ENCODE measurements at places on chromosomes 7 and 10.
A peak's percentile ranks its signal among the peaks of the same experiment; 100 is the strongest.

DNA sequence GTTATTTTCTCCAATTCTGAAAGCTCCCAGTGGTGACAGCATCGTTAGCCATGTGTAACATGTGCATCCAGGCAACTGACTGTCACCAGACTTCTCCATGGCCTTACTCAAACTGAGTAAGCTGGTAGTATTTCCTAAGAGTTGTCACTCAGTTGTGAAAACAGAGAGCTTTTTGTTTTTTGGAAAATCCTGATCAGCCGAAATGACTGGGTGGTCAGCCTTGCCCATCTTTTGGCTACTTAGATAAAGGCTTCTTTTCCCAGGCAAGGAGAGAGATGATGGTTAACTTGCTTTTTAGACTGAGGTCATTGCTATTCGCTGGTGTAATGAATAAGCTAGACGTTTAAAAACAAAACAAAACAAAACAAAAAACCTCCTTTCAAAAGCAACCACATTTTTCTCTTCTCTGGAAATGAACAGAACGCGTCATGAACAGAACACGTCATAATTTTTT, 159.5 kb upstream of the KLF14 start:
- DNase-seq = no peak

DNA sequence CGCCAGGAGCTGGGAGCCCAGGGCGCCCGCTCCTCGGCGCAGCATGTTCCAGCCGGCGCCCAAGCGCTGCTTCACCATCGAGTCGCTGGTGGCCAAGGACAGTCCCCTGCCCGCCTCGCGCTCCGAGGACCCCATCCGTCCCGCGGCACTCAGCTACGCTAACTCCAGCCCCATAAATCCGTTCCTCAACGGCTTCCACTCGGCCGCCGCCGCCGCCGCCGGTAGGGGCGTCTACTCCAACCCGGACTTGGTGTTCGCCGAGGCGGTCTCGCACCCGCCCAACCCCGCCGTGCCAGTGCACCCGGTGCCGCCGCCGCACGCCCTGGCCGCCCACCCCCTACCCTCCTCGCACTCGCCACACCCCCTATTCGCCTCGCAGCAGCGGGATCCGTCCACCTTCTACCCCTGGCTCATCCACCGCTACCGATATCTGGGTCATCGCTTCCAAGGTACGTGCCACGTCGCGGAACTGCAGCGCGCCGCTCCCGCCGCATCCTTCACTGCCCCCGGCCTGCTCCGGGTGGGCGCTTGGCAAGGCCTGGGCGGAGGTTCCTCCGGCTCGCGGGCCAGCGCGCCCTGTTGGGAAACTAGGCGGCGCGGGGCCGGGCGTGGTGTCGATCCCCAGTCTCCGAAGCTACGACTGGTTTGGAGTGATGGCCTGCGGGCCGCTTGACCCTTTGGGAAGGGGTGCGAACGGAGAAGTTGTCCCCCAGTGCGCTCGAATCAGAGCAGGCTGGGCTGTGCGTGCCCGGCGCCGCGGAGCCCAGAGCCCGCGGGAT, 868 bp downstream of the EMX2 start:
- DNase-seq = peak; percentile 44

DNA sequence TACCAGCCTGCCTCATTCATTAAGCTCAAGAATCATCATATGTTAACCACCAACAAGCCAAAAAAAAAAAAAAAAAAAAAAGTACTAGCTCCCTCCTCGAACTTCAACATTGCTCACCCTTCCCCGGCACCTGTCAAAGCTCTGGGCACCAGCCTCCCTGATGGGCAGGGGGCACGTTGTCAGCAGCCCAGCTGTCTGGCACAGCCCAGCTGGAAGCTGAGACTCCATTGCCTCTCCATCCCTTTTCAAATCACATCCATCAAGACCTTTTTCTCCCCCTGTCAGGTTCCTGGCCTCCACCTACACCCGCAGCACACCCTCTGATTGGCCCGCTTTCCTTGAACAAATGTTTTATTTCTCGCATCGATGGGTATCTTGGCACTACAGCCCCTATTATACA, 913.3 kb upstream of the AUTS2 start:
- DNase-seq = no peak

- no peak for DNase-seq
Observed at GRCh38 chr7:121164247-121164646, 164.6 kb upstream of the WNT16 start.

- no peak for DNase-seq
Observed at GRCh38 chr10:69768386-69768785, 33.3 kb upstream of the COL13A1 start.

- DNase-seq = no peak
Observed at GRCh38 chr7:67552738-67553137, 556.1 kb downstream of the TYW1 start.

- DNase-seq = no peak
Observed at GRCh38 chr10:72801263-72801868, 92.2 kb upstream of the OIT3 start.

DNA sequence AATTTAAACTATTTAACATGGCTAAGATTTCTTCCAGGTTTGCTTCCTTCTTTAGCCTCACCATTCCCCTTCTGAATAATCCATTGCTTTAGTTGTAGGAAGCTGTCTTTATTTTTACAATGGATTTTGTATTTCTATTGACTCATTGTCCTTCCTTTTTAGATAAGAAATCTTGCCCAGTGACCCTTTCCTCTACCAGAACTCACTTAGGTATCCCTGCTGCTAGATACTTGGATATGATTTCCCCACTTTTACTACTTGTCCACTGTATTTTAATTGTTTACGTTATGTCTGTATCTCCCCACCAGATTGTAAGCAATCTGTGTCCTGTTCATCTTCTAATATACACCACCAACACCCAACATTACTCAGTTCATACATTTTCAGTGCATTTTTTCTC, 47.7 kb upstream of the MDFIC start:
- no peak for DNase-seq

DNA sequence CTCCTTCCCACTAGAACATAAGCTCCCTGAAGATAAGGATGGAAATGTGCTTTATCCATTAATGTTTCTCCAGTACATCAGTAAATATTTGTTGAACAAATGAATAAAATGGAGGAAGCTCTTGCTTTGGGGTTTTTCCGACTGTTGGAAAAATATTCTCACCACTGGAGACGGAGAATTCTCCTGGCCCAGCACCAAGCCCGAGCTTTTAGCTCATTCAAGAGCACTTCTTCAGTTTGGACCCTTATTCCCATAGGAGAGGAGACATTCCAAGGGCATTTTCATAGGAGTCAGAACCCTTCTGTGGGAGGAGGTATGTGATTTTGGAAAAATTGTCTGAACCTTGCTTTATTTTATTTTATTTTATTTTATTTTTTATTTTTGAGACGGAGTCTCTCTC, 21.0 kb downstream of the SUFU start:
- no peak for DNase-seq

DNA sequence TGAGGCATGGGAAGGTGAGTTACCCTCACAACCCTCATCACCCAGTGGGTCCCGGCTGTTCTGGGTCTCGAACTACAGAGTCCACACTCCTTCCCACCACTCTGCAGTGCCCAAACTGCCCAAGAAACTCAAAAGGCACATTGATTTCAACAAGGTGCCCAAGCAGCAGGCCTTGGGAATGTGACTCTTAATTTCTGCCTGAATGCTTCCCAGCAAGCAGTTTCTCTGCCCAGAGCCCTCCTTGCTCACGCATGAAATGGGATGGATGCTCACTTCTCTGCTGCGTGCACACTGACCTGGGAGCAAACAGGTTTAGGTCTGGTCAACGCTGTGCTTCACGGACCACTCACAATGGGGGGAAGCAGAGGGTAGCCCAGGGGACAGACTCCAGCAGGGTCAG, 77.9 kb downstream of the GRB10 start:
- DNase-seq = no peak

GRCh38 chr10:78383378-78384048, 349.9 kb downstream of the RPS24 start:
- DNase-seq = no peak

GRCh38 chr10:83199374-83199773, 939.9 kb upstream of the GHITM start:
- no peak for DNase-seq

DNA sequence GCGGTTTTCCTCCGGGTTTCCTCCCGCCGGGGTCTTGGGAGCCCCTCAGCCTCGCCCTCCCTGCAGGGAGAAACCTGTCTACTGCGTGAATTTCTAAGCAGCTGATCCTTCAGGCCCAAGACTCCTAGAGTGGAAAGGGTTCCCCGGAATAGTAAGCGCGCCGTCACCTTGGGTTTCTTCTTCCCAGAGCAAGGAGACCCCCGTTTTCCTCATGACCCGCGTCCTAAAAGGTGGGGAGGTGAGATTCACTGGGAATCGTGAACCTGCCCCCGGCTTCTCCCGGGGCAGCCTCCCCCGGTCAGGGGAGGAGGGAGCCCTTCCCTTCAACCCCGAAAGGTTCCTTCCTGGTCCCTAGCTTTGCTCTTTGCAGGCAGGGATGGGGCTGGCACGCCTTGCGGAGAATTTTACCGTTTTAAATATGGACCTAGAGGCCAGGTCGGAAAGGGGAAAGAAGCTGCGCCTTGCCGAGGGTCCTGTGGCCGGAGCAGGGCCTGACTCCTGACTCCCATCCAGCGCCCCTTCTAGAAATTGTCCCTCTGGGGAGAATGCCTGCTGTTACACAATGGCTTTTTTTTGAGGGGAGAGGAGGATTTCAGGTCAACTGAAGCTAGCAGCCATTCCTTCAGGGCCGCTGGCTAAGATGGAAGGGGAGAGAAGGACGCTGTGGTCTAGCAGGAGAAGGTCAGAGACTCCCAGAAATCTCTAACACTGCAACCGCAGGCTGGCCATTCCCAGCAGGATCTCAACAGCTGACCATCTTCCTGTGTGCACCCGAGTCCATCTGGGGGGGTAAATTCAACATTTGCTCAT, 11.6 kb upstream of the MNX1 start:
- no peak for DNase-seq

DNA sequence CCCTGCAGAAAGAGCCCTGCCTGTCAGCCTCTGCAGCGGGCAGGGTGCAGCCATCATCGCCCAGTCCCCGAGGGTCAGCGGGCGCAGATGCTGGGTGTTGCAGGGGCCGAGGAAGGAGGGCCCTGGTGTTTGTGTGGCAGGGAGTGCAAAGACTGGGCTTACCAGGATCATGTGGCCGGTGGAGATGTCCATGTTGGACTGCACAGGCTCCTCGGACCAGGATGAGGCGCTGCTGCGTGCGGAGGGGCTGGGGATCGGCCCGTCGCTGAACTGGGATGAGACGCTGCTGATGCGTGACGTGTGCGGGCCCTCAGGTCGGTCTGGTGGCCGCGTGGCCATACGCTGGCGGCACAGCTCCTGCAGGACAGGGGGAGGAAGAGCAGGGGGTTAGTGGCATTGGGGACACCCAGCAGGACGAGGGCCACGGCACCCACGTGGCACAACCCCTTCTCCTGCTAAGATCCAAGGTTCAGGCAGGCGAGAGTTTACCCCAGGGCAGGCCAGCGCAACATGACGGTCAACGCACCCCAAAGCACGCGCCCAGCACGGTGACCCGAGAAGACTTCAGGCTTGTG, 319.5 kb downstream of the DNAJB6 start:
- peak; percentile 47 for DNase-seq

GRCh38 chr7:56106108-56107073, at the start of gene CHCHD2:
TSS of gene CHCHD2 (minus strand) at chr7:56106476. CDS start at chr7:56106413, 63 bp downstream.
- peak; percentile 96 for DNase-seq

DNA sequence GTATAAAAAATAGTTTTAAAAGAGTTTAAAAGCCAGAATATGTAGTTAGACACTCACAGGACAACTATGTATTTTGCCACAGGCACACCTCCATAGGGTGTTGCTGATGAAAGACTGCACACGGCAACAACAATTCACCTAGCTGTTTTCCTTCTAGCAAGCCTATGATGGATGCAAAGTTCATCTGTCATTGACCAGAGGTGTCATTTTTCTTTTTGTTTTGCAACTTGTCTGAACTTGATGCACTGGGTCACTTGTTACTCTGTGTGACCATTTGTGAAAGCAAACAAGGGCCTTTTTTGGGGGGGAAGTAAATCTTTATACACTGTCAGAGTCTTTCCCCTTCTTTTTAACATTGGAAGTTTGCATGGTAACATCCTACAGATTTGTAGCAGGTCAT, 258.0 kb upstream of the SEMA3A start:
- no peak for DNase-seq

GRCh38 chr10:16893664-16894063, 76.4 kb upstream of the RSU1 start:
- DNase-seq = no peak

DNA sequence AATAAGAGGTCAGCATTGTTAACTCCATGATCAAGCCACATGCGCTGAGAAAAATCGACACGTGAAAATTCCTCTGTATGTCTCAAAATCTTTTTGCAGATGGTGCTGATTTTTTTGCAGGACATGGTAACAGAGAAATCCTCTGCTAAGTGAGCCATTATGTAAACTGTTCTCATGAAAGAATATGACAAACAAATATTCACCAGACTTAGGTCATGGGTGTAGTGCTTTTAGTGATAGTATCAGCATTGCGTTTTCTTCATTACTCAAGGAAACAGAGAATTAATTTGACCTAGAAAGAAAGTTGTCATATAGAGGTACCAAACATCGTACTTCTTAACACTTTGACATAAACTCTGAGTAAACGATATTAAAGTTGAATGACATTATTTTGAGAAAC, 34.7 kb downstream of the ADRB1 start:
- no peak for DNase-seq

- no peak for DNase-seq
Observed at GRCh38 chr7:130887182-130887956, 153.4 kb upstream of the KLF14 start.

GRCh38 chr10:71266918-71267442, 52.1 kb upstream of the SLC29A3 start:
- DNase-seq = no peak

GRCh38 chr7:21358648-21359047, 69.2 kb upstream of the SP4 start:
- no peak for DNase-seq

DNA sequence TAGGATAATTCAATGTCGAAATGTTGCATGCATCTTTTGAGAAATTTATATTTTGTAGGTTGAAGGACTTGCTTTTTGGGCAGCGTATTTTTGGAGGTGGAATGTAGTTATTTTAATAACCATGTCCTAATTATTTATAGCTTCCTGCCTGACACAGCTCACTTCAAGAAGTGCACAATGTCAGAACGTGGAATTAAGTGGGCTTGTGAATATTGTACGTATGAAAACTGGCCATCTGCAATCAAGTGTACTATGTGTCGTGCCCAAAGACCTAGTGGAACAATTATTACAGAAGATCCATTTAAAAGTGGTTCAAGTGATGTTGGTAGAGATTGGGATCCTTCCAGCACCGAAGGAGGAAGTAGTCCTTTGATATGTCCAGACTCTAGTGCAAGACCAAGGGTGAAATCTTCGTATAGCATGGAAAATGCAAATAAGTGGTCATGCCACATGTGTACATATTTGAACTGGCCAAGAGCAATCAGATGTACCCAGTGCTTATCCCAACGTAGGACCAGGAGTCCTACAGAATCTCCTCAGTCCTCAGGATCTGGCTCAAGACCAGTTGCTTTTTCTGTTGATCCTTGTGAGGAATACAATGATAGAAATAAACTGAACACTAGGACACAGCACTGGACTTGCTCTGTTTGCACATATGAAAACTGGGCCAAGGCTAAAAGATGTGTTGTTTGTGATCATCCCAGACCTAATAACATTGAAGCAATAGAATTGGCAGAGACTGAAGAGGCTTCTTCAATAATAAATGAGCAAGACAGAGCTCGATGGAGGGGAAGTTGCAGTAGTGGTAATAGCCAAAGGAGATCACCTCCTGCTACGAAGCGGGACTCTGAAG, 620 bp downstream of the ZRANB1 start:
- no peak for DNase-seq

GRCh38 chr10:97468162-97468561, 22.2 kb downstream of the ZDHHC16 start:
- DNase-seq = no peak
